GM13976 (cell line): ENCODE measurements at places on chromosomes 5 and 9.

- DNase-seq = peak; percentile 26
Observed at GRCh38 chr5:131230406-131230805, 33.4 kb upstream of the CDC42SE2 start.

DNA sequence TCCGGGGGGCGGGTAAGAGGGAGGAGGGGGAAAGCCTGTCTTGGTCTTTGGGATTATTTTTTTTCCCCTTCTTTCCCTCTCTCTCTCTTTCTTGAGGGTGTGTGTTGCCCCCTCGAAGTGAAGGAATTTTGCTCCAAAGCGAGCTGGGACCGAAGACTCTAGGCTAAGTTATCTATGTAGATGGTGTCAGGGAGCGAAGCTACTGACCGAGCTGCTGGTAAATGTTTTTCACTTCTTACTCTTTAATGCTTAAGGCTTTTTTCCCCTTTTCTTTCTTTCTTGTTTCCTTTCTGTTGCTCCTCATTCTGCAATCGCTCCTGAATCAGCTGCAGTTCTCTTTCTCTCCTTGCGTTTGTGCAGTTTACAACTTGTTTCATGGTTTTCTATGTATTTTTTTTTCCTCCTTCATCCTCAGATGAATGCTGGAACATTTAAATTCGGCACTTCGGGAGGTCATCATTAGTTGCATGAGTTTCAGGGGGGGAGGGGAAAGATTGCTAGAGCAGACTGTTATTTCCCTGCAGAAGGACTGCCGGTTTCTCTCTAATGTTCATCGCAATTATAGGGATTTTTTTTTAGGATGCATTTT, 1312.0 kb upstream of the WWC1 start:
- no peak for DNase-seq

- no peak for DNase-seq
Observed at GRCh38 chr9:118209343-118209742, 505.1 kb downstream of the TLR4 start.

- no peak for DNase-seq
Observed at GRCh38 chr9:94944626-94945025, 218.1 kb downstream of the AOPEP start.

- no peak for DNase-seq
Observed at GRCh38 chr5:166329149-166329800, 1962.2 kb upstream of the WWC1 start.
